D721Med (cell line): ENCODE measurements at places on chromosomes 1 and 21.

DNA sequence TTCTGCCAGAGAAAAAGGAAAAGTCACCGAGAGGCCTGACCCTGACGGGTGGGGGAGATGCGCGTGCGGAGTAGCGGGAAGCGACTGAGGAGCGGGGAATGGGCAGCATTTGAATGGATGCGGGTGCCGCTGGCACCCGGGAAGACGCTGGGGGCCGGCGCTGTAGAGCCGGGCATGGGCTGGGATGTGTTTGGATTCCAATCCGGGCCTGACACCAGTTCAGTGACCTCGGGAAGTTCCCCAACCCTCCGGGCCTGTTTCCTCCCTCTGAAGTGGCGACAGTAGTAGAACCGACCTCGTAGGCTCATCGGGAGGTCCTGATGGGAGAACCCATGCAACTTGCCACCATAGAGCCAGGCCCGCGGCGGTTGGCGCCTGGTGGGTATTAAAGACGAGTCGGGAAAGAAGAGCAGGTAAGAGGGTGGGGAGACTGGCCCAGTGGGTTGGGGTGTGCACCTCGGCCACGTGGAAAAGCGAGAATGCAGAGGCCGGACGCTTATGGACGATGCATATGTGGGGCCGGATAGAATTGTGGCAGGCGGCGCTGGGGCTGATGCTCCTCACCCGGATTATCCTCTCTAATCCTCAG lies 642 bp upstream of the SLC16A1 start:
- no peak for DNase-seq

- DNase-seq, result no peak
Observed at GRCh38 chr1:41418857-41419583, 57.8 kb downstream of the FOXO6 start.

DNA sequence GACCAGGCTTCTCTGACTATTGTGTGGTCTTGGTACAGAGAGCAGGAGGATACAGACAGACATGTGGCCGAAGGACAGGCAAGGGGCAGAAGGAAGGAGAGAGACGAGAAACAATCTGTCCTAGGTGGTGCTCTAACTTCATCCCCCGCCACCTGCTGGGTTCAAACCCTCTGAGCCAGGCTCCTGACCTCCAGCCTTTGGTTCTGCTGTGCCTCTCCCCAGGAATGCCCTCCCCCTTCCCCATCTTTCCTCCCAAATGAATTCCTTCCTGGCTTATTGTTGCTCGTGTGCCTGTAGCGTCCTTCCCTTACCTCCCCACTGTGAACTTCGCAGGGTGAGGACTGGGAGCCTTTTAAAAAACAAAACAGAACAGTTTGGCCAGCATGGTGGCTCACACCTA lies 5.4 kb downstream of the TCEA3 start:
- no peak for DNase-seq

DNA sequence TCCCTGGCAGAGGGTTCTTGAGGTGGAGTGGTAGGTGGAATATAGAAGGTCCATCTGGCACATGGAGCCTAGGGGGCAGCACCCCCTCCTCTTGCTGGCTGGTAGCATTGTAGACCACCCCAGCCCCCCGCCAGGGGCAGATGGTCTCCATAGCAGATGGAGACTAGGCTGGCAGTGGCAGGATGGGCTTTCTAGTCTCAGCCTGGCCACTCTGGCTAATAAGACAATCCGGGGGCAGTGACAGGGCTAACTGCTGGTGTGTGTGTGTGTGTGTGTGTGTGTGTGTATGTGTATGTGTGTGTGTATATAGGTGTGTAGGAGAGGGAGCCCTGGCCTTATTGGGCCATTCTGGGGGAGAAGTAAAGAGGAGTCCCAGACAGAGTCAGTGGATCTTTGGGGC lies 16.1 kb downstream of the UTP11 start:
- no peak for DNase-seq

- no peak for DNase-seq
Observed at GRCh38 chr1:194067772-194068171, 881.4 kb upstream of the B3GALT2 start.

DNA sequence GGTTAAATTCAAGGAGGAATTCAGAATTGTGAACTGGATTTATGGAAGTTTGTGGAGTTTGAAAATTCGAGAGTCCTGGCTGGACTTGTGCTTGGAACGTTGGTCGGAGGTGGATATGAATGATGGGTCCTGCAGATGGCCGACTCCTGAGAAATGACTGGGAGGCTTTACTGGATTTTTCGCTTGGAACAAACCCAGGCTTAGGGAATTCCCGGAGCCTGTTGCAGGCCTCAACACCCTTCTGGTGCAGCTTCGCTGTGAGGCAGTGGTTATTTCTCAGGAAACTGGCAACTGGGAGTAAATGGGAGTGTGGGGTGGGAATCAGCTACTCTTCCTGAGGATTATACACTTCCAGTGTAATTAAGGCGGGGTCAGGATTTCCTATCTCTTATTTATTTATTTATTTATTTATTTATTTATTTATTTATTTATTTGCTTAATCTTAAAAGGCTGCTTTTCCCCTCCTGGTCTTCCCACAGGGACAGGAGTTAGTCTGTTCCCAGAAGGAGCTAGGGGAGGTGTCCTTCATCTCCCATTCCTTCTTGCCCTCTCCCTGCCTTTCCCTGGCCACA lies 21.1 kb downstream of the MAPKAPK2 start:
- DNase-seq, result no peak

- no peak for DNase-seq
Observed at GRCh38 chr1:236560213-236560771, 36.5 kb downstream of the LGALS8 start.

GRCh38 chr1:117821382-117821755 lies 108.1 kb downstream of the GDAP2 start:
- no peak for DNase-seq
